ENCODE measurements at places on chromosomes 2 and 18.
A peak's percentile ranks its signal among the peaks of the same experiment; 100 is the strongest.

DNA sequence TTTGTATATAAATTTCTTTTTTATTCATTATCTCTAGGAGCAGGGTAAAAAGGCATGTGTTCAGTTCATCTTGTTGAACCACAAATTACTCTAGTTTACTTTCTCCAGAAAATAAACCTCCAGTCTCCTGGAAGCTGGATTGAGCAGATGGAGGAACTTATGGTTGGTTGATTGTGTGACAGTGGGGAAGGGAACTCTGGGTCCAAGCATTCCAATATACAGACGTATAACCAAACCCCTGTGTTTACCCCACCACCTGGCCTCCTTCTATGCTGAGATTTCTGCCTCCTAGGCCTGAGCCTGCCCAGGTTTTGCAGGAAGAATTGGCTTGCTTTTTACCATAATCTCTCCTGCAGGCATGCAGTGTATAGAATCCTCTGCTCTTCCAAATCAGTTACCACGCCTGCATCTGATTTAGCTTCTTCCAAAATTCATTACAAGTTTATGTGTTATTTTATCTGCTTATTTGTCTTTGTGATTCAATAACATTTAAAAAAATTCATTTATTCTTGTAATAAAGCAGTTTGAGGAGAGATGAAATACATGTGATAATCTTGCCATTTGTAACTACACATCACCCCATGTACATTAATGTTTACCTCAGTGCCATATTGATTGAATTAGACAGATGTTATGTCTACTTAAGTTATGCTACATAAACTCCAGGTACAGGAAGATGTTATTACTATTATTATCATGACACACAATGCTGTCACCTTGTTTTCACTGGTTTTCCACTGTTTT lies 2.5 kb upstream of the RAB27B start:
- DNase-seq, result no peak

DNA sequence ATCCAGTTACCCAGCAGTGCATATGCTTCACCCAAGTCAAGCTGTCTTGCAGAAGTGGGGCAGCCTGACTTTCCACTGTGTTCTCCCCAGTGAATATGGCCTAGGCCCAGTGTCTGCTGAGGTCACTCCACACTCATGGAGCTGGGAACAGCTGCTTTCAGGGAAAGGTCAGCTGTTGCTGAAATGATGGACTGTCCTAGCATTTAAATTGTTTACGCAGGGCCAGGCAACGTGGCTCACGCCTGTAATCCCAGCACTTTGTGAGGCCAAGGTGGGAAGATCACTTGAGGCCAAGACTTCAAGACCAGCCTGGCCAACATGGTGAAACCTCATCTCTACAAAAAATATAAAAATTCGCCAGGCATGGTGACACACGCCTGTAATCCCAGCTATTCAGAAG lies 86.5 kb downstream of the LIPG start:
- no peak for DNase-seq

GRCh38 chr2:133900909-133901308 lies 332.6 kb upstream of the NCKAP5 start:
- DNase-seq, result no peak

GRCh38 chr18:463827-464541 lies 36.5 kb downstream of the COLEC12 start:
- DNase-seq, result no peak

DNA sequence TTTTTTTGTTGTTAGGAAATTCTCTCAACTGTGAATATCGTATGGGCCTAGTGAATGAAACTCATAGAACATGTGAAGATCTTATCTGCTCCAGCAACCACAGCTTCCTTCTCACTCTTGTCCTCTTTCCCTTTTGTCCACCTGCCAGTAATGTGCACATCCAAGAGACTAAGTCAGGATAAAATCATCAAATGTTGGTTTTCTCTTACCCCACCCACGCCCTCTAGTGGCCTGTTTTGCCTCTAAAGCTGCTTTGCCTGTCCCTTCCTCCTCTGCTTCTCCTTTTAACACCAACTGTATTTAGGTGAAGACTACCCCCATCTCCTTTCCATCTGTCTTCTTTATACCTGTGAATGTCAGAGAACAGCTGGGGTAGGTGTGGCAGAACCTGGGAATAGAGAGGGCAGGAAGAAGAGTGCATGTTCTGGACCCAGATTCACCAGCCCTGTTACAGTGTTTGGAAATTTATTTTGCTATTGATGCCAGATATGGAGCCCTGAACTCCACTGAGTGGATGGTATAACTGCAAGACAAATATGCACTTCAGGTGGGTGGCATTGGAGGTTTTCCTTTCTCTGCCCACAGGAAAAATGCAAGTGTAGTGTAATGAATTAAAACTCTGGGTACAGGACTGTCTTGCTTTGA lies 8.4 kb upstream of the MGAT5 start:
- peak; percentile 78 for DNase-seq

GRCh38 chr2:95698146-95698545 lies 106.3 kb downstream of the TRIM43 start:
- DNase-seq, result no peak

GRCh38 chr2:16126517-16127275 lies 186.3 kb downstream of the MYCN start:
- no peak for DNase-seq

DNA sequence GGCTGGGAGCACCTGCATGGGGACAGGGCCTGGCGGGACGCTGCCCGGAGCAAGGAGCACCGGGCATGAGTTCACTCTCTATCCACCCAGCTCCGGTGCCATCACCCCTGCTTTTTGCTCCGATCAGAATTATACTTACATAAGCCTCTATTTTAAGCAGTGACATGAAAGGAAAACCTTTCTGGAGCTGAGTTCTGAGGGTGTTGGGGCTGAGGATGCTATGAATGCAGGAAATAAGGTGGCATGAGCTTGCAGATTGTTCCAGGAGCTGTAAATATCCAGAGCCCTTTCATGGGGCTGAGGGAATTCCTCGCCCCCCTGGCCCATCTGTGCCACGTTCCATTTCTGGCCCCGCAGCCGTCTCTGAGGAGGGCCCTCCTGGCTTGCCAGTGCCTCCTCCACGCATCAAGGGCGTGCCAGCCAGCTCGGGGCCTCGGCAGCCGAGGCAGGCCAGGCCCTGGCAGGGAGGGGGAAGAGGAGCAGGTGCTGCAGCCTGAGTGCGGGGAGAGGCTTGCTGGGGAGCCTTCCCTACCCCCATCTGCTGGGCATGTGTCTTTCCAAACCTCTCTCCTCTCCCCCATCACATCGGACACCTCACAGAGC lies 91.7 kb upstream of the MCFD2 start:
- DNase-seq, result no peak

- DNase-seq, result peak; percentile 62
Observed at GRCh38 chr2:86442642-86443005, 1.5 kb downstream of the KDM3A start.

DNA sequence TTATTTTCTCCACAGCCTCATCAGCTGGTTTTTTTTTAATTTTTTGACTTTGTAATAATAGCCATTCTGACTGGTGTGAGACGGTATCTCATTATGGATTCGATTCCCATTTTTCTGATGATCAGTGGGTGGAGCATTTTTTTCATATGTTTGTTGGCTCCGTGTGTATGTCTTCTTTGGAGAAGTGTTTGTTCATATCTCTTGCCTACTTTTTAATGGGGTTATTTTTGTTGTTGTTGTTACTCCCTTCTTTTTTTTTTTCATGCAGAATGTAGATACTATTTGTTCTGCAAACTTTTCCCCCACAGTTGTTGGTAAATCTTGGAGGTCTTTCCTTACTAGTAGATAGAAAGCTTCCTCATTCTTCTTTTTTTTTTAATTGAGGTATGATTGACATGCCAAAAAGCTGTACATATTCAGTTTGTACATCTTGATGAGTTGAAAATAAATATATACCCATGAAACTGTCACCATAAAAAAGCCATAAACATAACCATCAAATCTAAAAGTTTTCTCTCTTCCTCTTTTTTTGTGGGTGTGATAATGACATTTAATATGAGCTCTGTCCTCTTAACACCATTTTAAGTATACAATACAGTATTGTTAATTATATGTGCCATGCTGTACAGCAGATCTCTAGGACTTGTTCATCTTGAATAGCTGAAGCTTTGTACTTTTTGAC lies 21.8 kb upstream of the NT5DC4 start:
- no peak for DNase-seq

DNA sequence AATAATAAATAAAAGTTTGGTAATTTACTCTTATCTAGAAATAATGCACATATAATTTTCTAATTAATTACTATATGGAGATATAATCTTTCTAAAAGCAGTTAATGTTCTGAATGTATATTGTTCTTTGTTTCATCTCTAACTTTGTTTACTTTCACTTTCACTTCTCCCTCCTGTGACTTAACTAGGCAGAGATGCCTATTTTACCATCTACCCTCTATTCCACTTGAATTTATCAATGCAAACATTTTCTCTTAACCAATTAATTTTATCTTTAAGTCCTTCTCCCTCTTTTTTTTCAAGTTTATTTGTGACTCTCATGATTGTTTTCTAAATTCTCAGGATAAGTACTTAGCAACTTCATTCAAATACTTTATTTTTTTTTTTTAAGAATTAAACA lies 55.1 kb upstream of the IL1RL1 start:
- DNase-seq, result no peak

GRCh38 chr2:133457861-133458260 lies 110.4 kb downstream of the NCKAP5 start:
- DNase-seq, result no peak

DNA sequence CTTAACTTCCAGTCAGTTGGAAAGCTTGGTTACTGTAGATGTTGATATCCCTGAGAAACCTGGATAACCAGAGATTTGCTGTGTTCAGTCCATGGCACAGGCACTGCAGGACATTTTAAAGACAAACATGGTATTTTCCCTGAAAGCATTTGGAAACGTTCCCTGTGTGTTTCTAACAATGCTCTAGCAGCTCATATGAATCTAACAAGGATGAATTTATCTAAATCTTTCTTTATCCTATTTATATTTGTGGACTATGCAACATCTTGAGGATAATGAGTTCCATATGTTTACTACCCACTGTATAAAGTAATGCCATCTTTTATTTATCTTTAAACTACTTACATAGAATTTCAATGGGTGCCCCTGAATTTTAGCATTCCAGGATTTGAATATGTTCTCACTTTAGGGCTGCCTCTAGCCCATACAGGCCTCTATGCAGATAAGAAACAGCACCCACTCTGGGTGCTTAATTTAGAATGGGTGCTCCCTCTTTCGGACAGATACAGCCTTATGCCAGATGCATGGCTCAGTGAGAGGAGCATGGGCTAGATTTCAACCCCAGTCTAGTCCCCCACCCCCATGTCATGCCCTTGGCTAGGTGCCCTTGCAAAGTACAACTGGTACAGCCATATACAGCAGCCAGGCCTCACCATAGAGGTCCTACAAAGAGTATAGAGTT lies 50.6 kb upstream of the NEMP2 start:
- DNase-seq, result no peak

DNA sequence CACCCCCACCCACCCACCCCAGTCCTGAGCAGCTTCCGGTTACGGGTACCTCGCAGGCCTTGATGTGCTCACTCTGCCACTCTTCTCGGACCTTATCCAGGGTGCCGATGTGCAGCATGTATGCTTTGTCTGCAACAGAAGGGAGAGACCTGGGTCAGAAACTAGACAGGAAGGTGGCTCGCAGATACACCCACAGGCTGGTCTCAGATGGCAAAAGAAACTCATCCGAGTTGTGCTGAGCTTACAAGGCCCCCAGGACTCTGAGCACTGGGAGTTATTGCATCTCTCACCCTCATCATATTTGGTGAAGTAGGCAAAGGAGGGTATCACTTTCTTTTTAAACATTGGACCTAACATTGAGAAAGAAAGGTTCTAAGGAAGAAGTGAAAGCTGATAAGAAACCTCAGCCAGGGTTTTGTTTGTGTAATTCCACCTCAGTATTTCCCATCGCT lies 30.6 kb upstream of the EPG5 start:
- DNase-seq, result no peak
